Activated B cell treated with CpG ODN at 0.5 μM for 24 hours (primary cell): ENCODE measurements at places on chromosomes 6 and 20.
A peak's percentile ranks its signal among the peaks of the same experiment; 100 is the strongest.

DNA sequence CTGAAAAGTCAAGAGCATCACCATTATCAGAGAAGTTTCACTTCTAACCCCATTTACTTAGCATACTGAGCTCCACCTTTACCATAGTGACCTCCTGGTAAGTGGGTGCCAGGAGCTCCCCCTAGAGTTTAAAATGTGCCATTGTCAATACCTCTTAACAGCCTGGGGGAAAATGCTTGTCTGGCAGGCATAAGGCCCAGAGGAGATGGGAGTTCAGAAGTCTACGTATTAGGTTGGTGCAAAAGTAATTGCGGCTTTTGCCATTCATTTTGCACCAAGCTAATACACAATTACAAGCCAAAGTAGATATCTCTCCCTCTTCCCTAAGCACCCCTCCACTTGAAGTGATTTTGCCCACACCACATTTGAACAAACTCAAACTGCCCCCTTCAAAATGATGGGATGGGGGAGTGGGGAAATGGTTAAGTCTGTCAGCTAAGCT is 919.0 kb downstream of the KIF16B start:
- no peak overlapping the region for H3K27ac ChIP-seq
- H3K27me3 ChIP-seq, result no peaks in the 10 kb centered on the region
- peaks cover 6% of the 10 kb centered on the region for H3K4me1 ChIP-seq
- DNase-seq, result no peak
- H3K4me3 ChIP-seq, result no peak overlapping the region

DNA sequence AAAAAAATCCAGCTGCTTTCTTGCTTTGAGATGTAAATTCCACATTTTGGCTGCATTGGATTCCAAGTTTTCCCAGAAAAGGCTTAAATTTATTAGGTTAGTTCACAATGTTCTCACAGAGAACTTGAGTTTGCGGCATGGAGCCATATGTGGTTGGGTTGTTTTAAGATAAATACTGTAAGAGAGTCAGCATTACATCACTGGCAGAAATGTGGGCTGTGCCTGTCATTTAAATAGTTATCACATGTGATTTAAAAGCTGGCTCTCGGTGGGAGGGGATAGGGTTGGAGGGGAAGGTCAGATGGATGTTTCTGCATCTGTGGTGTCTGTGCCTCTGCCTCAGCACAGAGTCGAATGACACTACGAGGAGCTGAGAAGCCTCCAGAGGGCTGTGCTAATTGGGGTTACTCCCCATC is 73.8 kb upstream of the SCP2D1 start:
- no peak for DNase-seq
- H3K4me1 ChIP-seq, result peaks cover 11% of the 10 kb centered on the region
- no peak overlapping the region for H3K4me3 ChIP-seq
- no peak overlapping the region for H3K27ac ChIP-seq
- no peaks in the 10 kb centered on the region for H3K27me3 ChIP-seq

DNA sequence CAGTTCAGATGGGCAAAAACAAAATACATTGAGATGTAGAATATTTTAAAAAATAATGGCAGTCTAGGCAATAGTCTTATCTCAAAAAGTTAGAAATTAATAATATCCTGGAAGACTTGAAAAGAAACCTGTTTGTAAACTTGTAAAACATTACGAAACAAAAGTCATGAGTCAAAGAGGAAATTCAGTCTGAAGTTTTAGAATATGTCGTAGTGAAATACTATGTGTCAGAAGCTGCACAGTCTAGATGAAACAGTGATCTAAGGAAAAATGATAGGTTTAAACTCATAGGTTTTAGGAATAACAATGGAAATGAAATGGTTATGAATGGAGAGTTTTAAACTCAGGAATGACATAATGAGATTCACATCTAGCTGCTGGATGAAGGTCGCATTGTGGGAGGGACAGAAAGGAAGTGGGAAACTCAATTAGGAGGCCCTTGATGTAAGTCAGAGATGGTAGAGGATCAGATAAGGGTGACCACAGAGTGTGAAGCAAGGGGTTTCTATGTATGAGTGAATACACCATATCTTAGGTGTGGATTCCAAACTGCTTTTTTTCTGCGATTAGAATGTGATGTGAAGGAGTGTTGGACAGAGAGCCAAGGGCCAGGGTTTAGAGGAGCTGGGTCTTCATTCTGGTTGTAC is 2.8 kb downstream of the SNRPB2 start:
- DNase-seq, result no peak
- H3K36me3 ChIP-seq, result peaks cover 74% of the 10 kb centered on the region
- no peak overlapping the region for H3K4me3 ChIP-seq
- H3K4me1 ChIP-seq, result peaks cover 31% of the 10 kb centered on the region
- peaks cover 6% of the 10 kb centered on the region for H3K27me3 ChIP-seq

DNA sequence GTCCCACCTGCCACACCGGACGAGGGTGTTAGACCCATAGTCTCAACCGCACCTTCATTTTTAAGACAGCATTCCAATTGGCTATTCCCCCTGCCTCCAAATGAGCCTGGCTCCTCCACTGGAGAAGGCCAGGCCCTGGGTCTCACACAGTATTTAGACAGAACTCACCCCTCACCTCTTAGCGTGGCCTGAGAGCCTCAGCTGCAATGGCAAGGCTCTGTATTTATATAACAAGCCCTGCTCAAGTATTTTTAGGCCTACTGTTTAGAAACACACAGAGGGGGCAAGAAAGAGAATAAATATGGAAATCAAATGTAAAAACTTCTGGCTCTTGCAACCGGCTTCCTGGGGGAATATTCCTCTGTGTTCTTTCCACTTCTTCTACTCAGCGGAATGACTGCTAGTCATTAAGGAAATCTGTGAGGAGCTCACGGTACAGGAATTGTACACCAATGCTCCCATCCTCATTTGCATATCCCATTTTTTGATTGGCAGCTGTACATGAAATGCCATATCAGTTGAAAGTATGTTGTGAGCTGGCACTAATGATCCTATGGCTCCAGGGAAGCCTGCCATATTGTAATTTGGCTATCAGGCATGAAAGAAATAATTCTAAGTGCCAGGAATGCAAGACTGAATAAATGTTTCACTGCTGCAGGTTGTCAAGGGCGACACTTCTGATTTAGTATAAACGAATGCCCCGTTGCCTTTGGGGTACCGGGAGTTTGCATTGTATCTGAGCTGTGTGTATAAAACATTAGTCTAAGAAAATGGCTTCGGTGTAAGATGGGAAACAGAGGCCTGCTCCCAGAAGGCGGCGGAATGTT is 207.5 kb downstream of the ZNF217 start:
- DNase-seq, result no peak
- no peak overlapping the region for H3K27ac ChIP-seq
- H3K27me3 ChIP-seq, result peaks cover 3% of the 10 kb centered on the region
- H3K4me1 ChIP-seq, result no peaks in the 10 kb centered on the region

GRCh38 chr6:71190809-71191208 is 97.8 kb upstream of the OGFRL1 start:
- H3K36me3 ChIP-seq, result no peaks in the 10 kb centered on the region
- DNase-seq, result no peak
- H3K4me1 ChIP-seq, result no peaks in the 10 kb centered on the region
- no peak overlapping the region for H3K27ac ChIP-seq
- H3K4me3 ChIP-seq, result no peak overlapping the region
- H3K27me3 ChIP-seq, result peaks cover 1% of the 10 kb centered on the region

DNA sequence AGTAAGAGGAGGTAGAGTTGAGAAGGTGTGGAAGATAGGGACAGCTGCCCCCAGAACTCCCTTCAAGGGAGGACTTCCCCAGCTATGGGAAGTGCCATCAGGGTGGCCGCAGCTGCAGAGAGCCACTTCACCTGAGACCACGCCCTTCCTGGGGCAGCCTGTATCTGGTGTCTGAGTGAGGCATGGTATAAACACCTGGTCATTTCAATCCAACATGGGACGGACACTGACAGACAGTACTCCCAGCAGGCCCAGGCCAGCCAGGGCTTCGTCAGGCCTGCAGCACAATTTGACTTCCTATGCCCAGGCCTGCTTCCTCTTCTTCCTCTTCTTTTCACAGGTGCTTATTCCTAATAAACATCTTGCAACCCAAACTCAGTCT is 4.5 kb downstream of the SOX12 start:
- DNase-seq, result no peak
- H3K4me3 ChIP-seq, result no peak overlapping the region
- H3K4me1 ChIP-seq, result peaks cover 33% of the 10 kb centered on the region
- H3K27ac ChIP-seq, result no peak overlapping the region
- no peaks in the 10 kb centered on the region for H3K27me3 ChIP-seq

DNA sequence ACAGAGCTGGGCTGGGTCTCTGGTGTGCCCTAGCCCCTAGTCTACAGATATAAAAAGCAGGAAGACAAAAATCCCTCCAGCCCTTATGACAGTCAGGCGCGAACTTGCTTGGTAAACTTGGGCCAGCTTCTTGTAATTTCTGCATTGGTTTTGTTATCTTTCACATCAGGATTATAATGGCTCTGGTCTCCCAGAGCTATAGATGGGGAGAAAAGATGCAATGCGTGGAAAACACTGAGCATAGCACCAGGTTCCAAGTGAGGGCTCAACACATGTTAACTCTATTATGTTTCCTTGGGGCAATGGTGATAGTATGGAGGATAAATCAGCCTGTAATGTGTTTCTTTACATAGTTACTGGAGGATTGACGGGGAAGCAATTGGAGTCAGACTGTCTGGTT is 246.8 kb upstream of the KCNG1 start:
- H3K4me1 ChIP-seq, result no peaks in the 10 kb centered on the region
- peaks cover 1% of the 10 kb centered on the region for H3K27me3 ChIP-seq
- H3K4me3 ChIP-seq, result no peak overlapping the region
- no peak overlapping the region for H3K27ac ChIP-seq
- DNase-seq, result no peak
- H3K36me3 ChIP-seq, result no peaks in the 10 kb centered on the region

DNA sequence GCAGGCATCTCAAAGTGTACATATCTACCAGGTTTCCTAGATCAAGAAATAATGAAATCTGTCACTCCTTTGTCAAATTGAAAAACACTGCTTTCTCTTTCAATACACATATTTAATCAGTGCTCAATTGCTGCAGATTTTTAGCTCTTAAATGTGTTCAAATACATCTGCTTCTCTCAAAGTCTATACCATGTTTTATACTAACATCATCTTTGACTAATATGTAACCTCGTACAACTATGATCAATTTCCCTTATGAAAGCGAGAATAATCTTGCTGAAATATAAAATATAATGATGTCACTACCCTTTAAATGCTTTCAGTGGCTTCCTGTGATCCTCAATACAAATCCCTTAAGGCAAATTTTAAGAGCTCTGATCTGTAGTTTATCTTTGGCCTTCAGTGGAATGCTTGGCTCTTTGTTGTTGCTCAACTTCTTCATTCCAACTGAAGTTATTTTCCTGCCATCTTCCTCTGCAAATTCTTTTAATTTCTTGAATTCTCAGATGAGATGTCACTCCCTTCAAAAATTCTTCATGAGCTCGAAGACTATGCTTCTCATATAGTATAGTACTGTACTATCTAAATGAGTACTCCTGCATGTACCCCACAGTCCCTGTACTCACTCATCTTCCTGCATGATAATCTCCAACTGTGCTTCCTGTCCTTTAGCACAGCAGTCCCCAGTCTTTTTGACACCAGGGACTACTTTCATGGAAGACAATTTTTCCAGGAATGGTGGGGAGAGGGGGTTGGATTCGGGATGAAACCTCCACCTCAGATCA is 545.1 kb upstream of the GJE1 start:
- DNase-seq, result no peak
- no peaks in the 10 kb centered on the region for H3K36me3 ChIP-seq

DNA sequence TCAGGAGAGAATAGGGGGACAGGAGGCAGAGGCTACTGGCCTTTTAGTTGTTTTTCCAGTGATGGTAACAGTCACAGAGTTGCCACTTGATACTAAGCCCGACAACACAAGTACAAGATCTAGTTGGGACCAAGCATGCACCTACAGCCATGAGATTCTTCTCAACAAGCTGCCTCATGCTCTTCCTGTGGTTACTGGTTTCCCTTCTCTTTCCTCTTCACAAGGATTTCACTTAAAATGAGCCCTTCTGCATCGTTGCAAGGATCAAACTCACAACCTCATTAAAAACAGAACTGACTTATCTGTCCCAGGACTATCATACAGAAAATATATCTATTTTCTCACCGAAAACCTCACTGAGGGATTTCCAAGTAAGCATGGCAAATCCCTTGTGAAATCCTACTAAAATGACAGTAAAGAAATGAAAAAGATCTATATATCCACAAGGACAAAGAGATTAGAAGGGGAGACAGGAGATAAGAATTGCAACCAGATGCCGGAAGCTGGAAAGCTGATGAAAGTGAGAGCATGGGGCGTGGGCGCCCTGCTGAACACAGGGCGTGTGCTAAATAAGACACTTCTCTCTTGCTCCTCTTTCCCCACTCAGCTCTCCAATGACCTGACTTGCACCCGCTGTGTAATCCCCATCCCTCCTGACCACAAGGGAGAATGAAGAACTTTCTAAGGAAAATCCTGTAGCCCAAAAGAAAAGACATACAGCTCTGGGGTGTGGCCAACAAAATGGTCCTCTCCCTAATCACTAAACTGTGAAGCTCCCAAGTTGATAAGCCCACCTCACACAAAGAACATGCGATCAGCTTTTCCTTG is 13.4 kb downstream of the MTFR2 start:
- H3K27me3 ChIP-seq, result no peaks in the 10 kb centered on the region
- H3K4me1 ChIP-seq, result no peaks in the 10 kb centered on the region
- H3K36me3 ChIP-seq, result peaks cover 3% of the 10 kb centered on the region
- DNase-seq, result no peak
- H3K4me3 ChIP-seq, result no peak overlapping the region
- no peak overlapping the region for H3K27ac ChIP-seq

- H3K27me3 ChIP-seq, result peaks cover 19% of the 10 kb centered on the region
- H3K4me1 ChIP-seq, result no peaks in the 10 kb centered on the region
- no peak overlapping the region for H3K27ac ChIP-seq
- no peaks in the 10 kb centered on the region for H3K36me3 ChIP-seq
- no peak for DNase-seq
Observed at GRCh38 chr20:21053002-21053762, 53.0 kb downstream of the LINC00237 start.

DNA sequence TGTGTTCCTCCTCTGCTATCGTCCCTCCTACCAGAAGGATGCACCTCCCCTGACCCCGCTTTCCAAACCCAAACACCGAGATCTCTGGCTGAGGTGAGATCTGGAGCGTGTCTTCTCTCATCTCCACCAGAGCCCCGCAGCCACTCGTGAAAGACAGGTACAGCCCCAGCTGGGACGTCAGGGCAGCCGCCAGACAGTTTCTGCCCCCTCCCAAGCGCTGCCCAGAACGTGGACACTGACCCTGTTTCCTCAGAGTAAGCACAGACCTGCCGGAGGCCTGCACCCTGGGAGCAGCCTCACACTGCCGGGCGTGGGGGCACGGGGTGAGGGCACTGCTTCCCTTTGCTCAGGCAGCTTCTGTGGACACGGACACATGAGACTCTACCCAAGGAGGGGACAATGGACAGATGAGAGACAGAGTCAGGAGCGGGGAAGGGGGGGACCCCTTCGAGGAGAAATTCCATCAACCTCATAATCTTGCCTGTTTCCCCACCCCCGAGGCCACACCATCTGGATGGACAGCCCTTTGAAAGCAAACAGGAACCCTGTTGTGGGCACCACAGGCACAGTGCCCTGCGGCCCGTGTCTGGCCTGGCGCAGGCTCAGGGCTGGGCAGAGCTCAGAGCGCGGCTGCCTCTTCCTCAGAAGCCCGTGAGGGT is 210.6 kb downstream of the DLL1 start:
- H3K4me3 ChIP-seq, result no peak overlapping the region
- DNase-seq, result peak; percentile 10
- no peaks in the 10 kb centered on the region for H3K27me3 ChIP-seq
- H3K4me1 ChIP-seq, result no peaks in the 10 kb centered on the region
- no peak overlapping the region for H3K27ac ChIP-seq

- H3K4me1 ChIP-seq, result peaks cover 3% of the 10 kb centered on the region
- no peak overlapping the region for H3K4me3 ChIP-seq
- H3K36me3 ChIP-seq, result no peaks in the 10 kb centered on the region
- peaks cover 18% of the 10 kb centered on the region for H3K27me3 ChIP-seq
- H3K27ac ChIP-seq, result no peak overlapping the region
Observed at GRCh38 chr20:44851545-44851944, 34.0 kb upstream of the YWHAB start.
